ENCODE measurements at places on chromosomes 16 and 17.
A peak's percentile ranks its signal among the peaks of the same experiment; 100 is the strongest.

DNA sequence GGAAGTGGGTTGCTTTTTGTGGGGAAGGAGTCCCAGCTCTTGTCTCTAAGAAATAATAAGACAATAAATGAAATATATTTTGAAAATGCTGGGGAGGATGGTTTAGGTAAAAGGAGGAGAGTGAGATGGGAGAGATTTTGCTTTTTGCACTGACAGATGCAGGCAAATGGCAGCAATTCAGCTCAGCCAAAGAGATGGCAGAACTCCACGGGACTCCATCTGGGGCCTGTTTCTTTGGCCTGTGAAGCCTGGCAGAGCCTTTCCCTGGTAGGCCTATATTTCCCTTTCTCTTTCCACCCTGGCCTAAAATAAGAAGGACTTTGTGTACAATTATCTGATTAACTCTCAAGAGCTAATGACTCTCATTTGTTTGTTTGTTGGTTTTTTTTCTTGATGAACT lies 1525.1 kb downstream of the CDH11 start:
- no peak for DNase-seq

DNA sequence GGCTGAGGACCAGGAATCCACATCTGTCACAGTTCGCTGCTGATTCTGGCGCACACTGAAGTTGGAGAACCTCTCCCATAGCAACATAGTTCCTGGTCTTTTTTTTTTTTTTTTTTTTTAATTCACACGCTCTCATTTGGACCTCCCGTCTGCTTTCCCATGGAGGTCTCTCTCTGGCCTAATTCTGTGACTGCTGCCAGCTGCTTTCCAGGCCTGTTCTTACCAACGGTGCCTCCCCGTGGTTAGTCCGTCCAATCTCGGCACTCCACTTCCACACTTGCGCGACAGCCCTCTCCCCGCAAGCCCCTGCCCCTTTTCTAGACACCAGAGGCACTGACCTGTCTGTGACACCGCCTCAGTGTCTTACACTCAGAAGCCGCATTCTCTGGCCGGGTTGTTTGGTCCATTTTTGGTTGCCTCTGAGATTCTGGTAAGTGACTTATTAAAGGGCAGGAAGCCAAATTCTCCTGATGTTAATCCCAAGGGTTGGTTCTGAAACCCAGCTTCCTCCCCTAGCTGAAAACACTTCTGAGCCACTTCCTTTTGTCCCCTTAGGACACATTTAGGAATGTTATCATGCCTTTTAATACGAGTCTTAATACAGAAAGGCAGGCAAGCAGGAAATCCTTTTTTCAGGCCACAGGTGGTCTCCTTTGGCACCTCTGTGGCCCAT lies 1.1 kb upstream of the AKTIP start:
- no peak for DNase-seq

DNA sequence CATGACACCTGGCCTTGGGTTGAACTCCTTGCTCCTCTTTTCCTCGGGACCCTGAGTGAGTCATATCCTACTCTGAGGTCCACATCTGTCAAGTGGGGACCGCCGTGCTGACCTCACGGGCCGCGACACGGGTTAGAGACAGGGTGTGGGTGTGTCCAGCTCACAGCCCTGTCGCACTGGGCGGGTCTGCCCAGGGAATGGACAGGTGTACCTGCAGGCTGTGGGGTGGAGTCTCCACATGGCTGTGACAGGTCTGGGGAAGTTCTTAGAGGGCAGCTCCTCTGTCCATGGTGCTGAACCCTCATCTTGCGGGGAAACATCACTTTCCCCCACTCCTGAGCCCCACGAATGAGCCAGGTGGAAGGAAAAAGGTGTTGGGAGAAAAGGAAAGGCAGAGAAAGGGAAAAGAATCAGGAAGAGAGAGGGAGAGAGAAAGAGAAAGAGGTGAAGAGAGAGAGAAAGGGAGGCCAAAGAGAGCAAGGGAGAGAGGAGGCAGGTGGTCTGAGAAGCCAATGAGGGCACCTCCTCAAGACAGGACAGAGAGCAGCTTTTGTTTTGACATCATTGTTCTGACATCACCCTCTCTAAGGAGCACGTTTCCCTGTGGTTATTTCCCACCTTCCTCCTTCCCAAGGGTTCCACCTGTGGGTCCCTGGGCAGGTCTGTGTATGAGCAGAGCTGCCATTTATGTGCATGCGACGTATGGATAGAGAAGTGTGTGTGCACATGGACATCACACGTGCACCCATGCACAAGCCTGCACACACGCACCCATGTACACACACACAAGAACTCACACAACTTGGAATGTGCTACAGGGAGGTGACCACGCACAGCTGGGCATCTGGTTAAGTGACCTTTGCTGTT lies 32.6 kb upstream of the CBFA2T3 start:
- peak; percentile 56 for DNase-seq

GRCh38 chr16:79638386-79638785 lies 37.8 kb upstream of the MAF start:
- no peak for DNase-seq

GRCh38 chr16:31064882-31065461 lies 9.1 kb downstream of the ZNF668 start:
- no peak for DNase-seq

DNA sequence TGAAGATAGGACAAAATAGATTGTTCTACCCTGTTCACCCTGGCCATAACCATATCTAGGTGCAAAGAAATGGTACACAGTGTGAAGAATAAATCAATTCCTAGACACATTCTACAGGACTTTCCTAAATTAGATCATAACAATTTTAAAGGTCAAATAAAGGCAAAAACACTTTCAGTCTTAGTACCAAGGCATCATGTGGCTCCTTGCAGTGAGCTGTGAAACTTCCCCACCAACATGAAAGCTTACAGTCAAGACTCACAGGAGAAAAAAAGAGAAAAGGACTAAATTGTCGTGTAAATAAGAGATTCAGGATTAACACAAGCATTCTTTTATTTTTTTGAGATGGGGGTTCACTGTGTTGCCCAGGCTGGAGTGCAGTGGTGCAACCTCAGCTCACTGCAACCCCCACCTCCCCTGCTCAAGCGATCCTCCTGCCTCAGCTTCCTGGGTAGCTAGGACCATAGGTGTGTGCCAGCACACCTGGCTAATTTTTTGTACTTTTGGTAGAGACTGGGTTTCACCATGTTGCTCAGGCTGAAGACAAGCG lies 14.2 kb downstream of the NSMCE1 start:
- no peak for DNase-seq

DNA sequence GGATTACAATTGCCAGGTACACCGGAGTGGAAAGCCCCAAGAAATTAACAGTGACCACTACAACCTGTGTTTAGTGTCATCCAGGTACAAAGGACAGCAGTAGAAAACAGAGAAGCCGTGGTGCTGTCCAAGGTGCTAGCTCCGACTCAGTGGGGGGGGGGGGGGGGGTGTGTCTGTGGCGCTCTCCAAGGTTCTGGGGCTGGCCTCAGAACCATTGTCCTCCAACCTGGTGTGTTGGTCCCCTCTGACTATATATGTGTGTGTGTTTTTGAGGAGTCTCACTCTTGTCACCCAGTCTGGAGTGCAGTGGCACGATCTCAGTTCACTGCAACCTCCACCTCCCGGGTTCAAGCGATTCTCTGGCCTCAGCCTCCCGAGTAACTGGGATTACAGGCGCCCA lies 5.8 kb upstream of the ZNF23 start:
- DNase-seq: peak; percentile 69

DNA sequence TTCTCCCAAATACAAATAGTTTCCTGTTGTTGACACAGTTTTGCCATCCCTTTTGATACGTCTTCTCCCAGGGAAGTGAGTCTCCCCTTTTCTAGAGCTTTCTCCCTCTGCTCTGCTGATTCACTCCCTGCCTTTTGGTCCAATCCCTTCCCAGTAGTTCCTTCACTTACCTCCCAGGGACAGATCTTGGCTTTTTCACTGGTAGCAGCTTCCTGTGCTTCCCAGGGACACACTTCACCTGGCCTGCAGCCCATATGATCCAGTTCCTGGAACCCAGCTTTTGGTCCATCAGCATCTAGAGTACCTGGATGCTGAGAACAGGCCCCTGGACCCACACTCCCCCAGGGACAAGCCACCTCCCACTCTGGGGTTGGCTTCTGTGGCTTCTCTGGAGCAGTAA lies 15.8 kb downstream of the GPR179 start:
- DNase-seq: peak; percentile 21

GRCh38 chr16:50272687-50273381 lies 6.5 kb downstream of the ADCY7 start:
- DNase-seq: no peak

DNA sequence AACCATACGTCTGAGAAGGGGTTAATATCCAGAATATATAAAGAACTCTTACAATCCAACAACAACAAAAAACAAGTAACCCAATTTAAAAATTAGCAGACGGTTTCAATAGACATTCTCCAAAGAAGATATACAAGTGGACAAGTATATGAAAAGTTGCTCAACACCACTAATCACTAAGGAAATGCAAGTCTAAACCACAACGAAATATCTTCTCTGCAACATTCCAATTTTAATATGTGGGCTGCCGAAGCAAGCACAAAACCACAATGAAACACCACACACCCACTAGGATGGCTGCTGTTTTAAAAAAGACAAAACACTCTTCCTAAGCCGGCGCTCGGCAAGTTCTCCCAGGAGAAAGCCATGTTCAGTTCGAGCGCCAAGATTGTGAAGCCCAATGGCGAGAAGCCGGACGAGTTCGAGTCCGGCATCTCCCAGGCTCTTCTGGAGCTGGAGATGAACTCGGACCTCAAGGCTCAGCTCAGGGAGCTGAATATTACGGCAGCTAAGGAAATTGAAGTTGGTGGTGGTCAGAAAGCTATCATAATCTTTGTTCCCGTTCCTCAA lies 5.9 kb upstream of the SLC13A2 start:
- no peak for DNase-seq

- no peak for DNase-seq
These were observed 20.0 kb downstream of the UNC45B start for GRCh38 chr17:35167666-35168065.

- DNase-seq: peak; percentile 82
These were observed 16.2 kb downstream of the CHRNB1 start for GRCh38 chr17:7460850-7461660.

DNA sequence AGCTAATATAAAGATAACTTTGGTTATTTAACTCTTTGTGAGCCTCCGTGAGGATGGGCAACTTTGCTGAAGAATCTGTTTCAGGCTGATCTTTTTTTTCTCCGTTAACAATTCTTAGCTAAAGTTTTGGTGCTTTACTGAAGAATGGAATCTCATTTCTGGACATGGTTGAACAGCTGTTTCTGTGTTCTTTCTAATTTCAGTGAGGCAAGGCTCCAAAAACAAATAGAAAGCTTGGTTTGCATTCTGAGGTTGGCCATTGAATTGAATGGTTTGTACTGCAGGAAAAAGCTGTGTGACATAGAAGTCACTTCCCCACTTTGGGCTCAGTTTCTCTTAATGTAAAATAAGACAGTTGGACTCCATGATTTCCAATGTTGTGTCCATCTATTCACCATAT lies 22.3 kb upstream of the HLF start:
- DNase-seq: no peak

DNA sequence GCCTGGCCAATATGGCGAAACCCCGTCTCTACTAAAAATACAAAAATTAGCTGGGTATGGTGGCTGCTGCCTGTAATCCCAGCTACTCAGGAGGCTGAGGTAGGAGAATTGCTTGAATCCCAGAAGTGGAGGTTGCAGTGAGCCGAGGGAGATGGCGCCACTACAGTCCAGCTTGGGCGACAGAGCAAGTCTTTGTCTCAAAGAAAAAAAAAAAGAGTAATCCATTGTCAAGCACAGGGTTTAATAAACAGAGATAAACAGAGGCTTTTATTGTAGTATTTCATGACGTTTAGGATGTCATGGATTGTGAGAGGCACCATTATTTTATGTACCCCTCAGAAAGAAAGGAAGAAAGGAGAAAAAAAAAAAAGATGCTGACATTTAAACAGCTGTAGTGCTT lies 75.2 kb upstream of the RNU2-1 start:
- no peak for DNase-seq

DNA sequence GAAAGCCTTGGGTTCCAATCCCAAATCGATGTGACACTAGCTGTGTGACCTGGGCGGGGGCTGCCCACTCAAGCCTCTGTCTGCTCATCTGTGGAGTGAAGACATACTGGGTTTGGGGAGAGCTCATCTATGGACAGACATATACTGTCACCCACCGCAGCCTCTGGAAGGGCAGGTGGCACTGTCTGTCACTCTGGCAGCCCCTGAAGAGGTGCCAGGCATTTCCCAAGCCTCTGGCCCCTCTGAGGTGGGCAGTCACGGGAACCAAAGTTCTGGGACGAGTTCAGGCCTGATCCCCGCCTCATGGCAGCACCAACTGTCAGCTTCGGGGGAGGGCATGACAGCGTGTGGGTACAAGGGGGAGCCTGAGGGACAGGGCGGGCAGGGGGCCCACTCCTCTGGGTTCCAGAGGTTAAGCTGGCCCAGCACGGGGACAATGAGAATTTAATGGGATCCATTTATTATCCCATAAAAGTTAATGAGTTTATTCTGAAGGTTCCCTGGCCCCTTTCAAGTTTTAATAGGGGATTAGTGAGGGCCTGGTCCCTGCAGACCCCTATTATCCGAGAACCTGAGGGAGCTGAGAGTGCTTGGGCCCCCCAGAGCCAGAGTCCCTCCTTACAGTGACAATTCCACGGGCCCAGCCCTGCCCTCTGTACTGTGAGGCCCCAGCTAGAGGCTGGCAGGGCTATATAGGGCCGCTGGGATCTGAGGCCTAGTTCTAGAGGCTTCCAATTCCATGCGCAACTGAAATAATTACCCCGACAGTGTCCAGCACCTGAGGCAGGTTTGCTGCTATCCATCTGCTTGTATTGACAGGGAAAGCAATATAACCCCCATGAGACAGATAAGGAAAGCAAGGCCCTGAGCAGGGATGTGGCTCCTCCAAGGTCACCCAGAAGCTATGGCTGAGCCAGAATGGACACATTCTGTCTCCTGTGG lies 18.8 kb downstream of the SEZ6 start:
- DNase-seq: no peak

- no peak for DNase-seq
These were observed 49.6 kb upstream of the IRX6 start for GRCh38 chr16:55274391-55274790.

DNA sequence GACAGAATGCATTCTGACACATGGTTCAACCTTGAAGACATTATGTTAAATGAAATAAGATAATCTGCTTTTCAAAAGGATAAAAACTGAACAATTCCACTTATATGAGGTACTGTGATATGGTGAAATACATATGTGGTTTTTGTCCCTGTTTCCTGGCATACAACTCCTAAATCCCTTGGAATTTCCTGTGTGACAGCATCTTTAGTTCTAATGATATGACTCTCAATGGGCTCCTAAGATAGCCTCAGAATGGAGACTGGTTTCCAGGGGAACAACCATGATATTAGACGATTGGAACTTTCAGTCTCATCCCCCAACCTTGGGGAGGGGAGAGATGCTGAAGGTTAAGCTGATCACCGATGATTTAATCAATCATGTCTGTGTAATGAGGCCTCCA lies 37.7 kb upstream of the PHLPP2 start:
- DNase-seq: no peak

GRCh38 chr16:7013990-7014389 lies 318.7 kb upstream of the RBFOX1 start:
- no peak for DNase-seq

- DNase-seq: no peak
These were observed 1.3 kb downstream of the SERPINF1 start for GRCh38 chr17:1762901-1763898.

- peak; percentile 99 for DNase-seq
These were observed at the start of gene SLC2A4 for GRCh38 chr17:7281074-7281952. TSS of gene SLC2A4 (plus strand) at chr17:7281718. CDS start at chr17:7281935, 217 bp downstream.

GRCh38 chr17:3590231-3590630 lies 19.0 kb downstream of the TRPV1 start:
- DNase-seq: no peak

Data from H9 (cell line).